Spleen (tissue), 13 donors: ENCODE measurements at places on chromosomes 2 and 18. TPM values are rescaled to one million over a fixed set of nuclear protein-coding genes. Genes with fewer than 3 reads are reported as not detected.

The CAPN13 gene
- polyA plus RNA-seq, result 0.09 TPM

The ZNF521 gene
- 2.9 TPM for polyA plus RNA-seq

The UGT1A1 gene
- not detected for polyA plus RNA-seq

The CNTNAP5 gene
- not detected for polyA plus RNA-seq

The GPAT2 gene
- 5.0 TPM for polyA plus RNA-seq

The SIX2 gene
- 0.03 TPM for polyA plus RNA-seq

The KLHL14 gene
- polyA plus RNA-seq, result 14.6 TPM

The POTEJ gene
- not detected for polyA plus RNA-seq

The NMUR1 gene
- polyA plus RNA-seq, result 0.83 TPM

The FAM98A gene
- 19.4 TPM for polyA plus RNA-seq

The KATNAL2 gene
- 3.0 TPM for polyA plus RNA-seq

The CPO gene
- polyA plus RNA-seq, result 0.15 TPM

The C2orf78 gene
- not detected for polyA plus RNA-seq
